Epithelial cell of esophagus (primary cell): ENCODE measurements at places on chromosomes 16 and 17.

- peak; percentile 9 for DNase-seq
Observed at GRCh38 chr16:89123001-89123830, 29.6 kb downstream of the ACSF3 start.

GRCh38 chr17:15947271-15947670, 2.3 kb downstream of the ADORA2B start:
- DNase-seq, result peak; percentile 94

DNA sequence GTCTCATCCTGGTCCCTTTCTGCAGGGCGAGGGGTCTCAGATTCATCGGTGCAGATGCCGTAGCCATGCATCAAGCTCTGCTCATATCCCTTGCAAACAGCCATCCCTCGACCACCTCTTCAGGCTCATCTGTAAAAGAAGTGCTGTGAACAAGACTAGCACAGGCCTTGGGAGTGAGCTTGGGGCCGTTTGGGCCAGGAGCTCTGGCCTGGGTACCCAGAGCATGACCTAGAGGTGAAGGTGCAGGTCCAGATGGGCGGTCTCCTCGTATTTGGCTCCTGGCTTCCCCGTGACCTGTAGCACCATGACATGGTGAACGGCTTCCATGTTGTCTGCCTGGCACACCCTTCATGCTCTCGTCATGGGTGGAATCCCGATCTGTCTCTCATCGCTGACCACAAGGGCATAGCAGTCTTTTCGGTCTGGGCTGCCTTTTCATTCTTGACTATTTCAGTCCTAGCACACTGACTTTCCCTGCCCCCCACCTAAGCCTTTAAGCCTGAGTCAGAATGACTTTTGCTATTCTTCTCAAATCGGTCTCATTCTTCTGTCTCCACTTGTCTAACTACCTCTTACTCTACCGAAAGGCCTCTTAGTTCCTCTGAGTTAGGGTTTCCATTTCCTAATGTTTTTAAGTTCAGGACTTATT, 216.0 kb downstream of the FOXL1 start:
- DNase-seq, result no peak

GRCh38 chr17:66123163-66123562, 68.8 kb downstream of the CEP112 start:
- peak; percentile 25 for DNase-seq

DNA sequence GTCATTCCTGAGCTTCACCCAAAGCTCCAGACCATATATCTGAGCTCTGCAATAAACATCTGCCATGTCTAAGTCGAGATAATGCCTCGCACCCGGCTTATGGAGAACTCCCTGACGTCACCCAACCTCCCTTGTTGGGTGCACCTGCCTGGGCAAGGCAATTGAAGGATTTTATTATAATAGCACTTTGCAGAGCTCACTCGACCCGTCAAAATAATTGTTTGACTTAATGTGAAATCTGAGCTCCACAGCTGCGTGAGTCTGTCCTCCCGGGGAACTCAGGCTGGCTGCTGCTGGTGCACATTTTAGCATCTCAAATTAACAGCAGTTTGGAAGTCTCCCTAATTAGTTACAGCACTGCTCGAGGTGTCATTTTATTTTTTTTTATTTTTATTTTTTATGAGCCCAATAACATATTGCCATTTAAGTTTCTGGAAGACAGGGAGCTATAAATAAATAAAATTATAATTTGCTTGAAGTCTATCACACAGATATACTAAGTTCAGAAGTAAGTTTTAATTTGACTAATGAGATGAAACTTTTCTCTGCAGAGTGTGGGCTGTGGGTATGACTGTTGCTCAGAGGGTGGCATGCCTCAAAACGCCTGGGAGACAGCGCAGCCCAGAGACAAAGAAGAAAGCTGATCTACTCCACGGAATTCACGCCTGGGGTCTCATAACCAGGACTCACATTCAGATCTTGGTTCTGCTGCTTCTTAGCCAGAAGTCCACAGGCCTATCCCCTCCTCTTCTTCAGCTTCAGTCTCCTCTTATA, 401.4 kb upstream of the C16orf82 start:
- DNase-seq, result no peak

DNA sequence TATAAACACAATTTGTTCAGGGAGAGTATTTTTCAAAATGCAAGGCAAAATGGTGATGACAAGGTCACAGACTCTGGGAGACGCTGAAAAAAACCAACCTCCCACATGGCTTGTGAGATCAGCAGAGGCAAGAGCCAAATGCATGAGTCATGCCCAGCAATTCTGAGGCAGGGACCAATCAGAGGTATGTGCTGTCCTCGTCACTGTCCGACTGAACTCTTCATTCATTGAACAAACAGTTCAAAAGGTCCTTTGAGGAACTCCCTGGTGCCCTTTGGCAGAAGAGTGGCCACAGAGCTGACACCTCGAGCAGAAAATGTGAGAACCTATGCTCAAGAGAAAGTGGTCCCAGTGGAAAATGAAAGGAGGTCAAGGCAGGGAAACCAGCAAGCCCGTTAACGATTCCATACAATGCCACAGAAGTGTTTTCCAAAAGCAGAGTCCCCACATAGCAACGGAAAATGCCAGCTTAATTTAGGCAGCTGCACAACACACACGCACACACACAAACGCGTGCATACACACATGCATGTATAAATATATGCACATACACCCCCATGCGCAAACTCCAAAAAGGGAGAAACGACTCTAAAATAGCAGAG, 50.9 kb downstream of the CDH11 start:
- peak; percentile 90 for DNase-seq

- DNase-seq, result no peak
Observed at GRCh38 chr17:70292366-70292765, 123.0 kb downstream of the KCNJ2 start.

- no peak for DNase-seq
Observed at GRCh38 chr17:13601776-13602551, at the start of gene HS3ST3A1. HS3ST3A1 (minus strand) TSS chr17:13601929; CDS start chr17:13601129, 800 bp downstream.

GRCh38 chr17:73089322-73090317, 2.9 kb downstream of the SLC39A11 start:
- no peak for DNase-seq

- DNase-seq, result no peak
Observed at GRCh38 chr16:30430428-30430970, 669 bp upstream of the DCTPP1 start.

DNA sequence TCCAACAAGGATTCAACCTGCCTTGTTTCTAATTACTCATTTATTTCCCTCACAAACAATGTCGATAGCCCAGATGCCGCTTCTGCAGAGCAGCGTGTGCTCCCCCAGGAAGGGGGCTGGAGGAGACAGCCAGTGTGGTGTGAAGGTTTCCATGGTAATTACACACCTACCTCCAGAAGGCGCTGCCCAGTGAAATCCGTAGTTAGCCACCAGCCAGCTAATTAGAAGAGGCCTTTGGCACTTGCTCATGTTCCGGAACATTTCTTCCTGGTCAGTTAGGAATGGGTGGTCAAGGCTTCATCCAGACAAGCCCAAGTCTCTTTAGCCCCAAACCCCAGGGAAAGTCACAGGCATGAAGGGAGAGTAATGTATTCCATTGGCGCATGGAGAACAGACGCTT, 342.5 kb upstream of the C16orf82 start:
- no peak for DNase-seq

DNA sequence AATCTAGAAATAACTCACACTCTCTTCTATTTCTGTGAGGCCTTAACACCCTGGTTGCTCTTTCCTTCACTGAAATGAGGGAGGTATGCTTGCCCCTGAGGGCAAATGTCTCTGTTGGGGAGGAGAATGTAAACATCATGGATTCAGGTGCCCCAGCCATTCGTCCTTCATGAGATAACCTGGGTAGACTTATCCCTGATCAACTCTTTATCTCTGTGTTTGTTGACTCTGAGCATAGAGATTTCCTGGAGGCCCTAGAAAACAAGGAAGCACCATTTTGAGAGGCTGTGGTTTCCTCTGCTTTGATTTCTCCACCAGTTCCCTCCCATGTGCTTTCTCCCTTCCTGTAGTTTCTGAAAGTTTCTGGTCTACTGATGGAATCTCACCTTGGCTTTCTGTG, 77.3 kb downstream of the PHKB start:
- DNase-seq, result no peak

DNA sequence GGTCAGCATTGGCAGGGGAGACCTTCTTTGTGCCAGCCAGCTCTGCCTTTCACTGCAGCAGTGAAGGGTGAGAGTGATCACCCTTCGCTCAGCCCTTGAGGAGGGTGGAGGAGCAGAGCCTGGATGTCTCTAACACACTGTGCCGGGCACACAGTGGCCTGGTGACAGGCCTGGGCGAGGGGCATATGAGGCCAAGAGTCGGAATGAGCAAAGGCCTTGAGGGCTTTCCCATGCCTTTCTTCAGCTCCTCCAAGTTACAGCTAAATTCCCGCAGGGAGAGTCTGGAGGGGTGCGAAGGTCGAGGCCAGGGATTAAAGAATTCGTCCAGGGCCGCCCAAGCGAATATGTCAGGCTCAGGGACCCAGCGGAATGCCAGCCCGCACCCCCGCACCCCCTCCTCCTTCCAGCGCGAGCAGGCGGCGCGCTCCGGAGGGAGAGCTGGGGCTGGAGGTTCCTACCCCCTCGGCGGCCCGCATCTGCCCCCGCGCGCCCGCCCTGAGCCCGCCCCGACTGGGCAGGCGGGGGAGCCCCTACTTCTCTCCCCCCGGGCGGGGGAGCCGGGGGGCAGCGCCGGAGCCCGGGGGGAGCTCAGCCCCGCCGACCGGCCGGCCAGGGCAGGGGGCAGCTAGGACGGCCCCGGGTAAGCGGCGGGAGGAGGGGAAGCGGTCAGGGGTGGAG, at the start of gene RASL10B:
Gene RASL10B (plus strand): TSS at position 401 of the 678 bp plus-strand sequence. CDS start 3,546 bp downstream, outside the sequence.
- peak; percentile 39 for DNase-seq

- DNase-seq, result no peak
Observed at GRCh38 chr17:64500487-64500859, 3.6 kb upstream of the POLG2 start.

DNA sequence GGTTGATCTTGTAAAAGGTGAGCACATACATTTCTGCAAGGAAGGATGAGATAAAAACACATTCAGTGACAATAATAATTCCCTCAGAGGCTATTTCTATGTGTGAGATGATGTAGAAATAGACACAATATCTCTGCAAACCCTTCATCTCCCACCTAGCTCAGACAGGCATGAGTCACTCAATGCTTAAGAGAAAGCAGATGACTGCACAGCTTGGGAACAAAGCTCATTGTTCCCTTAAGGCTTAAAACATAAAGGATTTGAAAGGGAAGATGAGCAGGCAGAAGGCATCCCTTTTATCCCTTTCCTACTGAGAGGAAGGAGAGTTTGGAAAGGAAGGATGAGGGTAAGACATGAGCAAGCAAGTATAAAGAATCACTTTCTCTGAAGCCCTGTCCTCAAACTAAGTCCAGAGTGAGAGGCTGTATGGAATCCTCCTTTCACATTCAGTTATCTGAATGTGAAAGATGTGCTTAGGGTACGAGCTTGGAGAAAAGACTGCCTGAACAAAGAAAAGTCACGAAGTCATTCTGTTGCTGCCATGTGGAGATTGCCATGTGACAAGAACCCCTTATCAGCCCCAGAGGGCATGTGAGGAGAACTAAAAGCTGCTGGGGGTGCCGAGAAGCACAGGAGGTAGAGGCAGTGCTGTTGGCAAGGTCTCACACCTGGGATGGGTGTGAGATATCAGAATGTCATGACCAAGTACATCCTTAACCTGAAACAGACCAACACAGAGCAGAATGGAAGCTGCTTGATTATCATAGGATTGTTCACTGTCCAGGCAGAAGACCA, 58.2 kb downstream of the CNTNAP4 start:
- DNase-seq, result peak; percentile 17

DNA sequence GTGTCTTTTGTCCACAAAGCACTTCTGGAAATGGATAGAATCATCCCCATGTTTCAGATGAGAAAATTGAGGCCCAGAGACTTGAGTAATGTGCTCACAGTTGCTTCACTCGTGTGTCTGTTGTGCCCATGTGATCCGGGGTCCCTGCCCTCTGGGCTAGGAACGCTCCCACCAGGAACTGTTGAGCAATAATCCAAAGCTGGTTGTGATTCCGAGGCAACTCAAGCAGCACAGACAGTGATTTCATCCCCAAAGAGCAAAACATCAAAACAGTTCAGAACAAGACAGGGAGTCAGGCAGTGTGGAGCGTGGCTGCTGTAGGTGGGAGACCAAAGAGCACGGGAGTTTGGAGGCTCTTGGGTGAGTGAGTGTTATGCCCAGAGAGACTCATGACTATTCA, 205.0 kb upstream of the ASIC2 start:
- DNase-seq, result no peak

- no peak for DNase-seq
Observed at GRCh38 chr17:8520981-8521380, 85.3 kb downstream of the NDEL1 start.

GRCh38 chr17:79365836-79366770, 244.7 kb downstream of the RBFOX3 start:
- no peak for DNase-seq

- no peak for DNase-seq
Observed at GRCh38 chr16:11333010-11333409, 12.2 kb upstream of the RMI2 start.

DNA sequence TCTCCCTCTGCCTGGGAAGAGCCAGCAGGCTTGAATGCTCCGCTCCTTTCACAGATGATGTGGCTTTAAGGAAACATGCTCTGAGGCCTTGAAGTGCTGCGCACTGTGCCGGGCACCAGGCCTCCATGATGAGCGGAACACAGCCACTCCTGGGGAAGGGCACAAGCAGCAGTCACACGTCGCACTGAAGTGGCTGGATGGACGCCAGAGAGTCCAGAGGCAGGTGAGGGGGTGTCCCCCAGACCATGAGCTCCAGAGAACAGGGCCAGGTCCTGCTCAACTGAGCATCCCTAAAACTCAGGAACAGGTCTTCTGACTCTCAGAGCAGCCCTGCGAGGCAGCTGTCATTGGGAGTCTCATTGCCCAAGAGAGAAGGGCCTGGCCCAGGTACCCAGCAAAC, 35.6 kb downstream of the PEMT start:
- no peak for DNase-seq

DNA sequence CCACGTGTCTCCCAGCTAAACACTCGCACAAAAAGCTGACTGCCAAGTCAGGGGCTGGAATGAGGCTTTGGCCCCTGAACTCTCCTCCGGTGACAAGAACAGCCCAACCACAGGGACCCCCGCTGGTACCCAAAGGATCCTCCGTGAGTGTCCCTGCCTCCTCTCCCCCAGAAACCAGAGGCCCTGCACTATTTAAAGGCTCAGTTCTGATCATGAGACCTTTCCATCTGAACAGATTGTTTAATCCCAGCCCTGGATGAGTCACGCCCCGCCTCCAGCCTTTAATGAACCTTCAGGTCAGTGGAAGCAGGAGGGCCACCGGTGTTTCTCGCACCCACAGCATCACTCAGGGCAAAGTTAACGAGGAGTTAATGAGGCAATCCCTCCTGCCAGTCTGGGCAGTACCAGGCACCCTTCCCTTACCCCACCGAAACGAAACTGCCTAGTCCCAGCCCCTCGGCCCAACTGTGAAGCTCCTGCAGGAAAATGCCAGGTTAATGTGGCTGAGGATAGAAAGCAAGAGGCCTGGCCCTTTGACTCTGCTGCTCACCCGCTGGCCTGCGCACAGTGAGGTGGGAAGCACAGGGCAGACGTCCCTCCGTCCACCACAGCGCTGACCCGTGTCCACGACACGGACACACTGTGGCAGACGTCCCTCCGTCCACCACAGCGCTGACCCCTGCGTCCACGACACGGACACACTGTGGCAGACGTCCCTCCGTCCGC, 32.4 kb downstream of the TIMM22 start:
- DNase-seq, result peak; percentile 45
